AG09309 (cell line): ENCODE measurements at places on chromosomes 13 and 19.

DNA sequence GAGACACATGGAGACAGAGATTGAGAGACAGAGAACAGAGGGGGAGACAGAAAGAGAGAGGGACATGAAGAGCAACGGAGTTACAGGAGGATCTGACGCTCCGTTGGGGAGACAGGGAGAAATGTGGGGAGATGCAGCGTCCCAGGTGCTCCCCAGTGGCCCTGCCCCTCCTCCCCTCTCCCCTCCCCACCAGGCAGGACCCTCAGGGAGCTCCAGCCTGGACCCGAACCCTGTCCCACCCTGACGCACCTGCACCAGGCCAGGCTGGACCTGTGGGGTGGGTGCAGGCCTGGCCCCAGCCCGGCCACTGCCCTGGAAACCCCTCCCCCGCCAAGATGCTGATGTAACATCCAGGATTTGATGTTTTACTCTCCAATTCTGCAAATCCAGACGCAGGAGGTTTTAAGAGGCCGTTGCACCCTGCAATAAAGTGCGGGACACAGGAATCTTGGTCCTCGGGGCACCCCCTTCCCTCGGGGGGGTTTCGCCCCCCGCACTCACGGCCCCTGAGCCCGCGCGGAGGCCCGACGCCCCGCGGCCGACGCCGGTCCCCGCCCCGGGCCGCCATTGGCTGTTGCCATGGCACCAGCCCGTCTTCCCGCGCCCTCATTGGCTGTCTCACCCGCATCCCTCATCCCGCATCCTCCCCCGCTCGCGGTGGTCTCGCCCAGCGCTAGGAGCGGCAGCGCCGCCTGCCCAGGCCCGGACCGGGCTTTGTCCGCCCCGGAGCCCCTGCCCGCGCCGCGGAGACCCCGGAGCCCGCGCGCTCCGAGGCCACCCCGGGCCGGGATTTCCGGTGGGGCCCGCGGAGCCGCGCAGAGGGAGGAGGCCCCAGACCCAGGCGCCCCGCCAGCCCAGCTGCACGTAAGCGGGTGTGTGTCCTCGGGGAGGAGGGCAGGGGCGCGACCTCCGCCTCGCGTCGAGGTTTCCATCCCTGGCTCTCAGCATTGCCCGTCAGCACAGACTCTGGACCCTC is at the start of gene APC2:
Gene APC2 (plus strand): TSS at position 655 of the 976 bp plus-strand sequence. CDS start 2,881 bp downstream, outside the sequence.
- no peak for DNase-seq

- no peak for DNase-seq
Observed at GRCh38 chr13:101673360-101674105, 221.1 kb downstream of the ITGBL1 start.

DNA sequence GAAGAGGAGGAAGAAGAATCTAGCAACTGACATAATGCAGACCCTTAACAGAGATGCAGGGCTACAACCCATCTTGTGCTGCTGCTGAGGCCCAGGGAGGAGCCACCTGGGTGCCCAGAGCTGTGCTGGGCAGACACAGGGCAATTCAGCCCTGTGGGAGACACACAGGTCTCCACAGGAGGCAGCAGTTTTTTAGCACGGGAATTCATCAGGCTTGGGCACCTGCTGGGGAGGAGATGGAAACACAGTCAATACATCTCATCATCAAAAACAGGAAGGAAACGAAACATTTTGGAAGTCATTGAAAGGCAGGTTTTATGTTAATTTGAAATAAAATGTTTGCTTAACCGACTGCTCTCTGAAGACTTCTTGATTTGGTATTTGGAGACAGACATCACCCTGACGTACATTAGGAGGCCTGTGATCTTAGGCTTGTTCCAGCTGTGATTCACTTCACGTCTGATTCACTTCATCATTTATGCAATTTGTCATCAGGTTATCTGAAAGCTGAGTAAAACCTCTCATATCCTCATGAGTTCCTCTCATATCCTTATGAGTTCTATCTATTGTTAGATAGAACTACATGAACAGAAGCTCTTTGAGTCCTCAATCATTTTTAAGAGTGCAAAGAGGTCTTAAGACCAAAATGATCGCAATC is 77.4 kb downstream of the CYSLTR2 start:
- peak; percentile 40 for DNase-seq

DNA sequence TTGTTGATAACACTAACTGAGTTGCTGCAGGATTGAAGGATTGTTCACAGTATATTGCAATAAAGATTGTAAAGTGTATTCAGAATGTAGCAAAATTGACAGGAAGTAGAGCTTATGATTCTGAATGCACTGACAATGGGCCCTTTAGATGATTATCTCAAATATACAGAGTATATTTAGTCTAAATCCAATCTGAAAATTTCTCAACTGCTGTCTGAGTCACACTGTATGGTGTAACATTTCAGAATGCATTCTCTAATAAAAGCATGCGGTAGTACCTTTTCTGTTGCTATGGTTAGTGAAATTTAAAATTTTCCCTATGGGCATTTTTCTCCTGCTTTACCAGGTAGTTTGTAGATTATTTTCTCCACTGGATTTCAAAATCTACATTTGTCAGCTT is 365.2 kb downstream of the PCDH17 start:
- DNase-seq: no peak

DNA sequence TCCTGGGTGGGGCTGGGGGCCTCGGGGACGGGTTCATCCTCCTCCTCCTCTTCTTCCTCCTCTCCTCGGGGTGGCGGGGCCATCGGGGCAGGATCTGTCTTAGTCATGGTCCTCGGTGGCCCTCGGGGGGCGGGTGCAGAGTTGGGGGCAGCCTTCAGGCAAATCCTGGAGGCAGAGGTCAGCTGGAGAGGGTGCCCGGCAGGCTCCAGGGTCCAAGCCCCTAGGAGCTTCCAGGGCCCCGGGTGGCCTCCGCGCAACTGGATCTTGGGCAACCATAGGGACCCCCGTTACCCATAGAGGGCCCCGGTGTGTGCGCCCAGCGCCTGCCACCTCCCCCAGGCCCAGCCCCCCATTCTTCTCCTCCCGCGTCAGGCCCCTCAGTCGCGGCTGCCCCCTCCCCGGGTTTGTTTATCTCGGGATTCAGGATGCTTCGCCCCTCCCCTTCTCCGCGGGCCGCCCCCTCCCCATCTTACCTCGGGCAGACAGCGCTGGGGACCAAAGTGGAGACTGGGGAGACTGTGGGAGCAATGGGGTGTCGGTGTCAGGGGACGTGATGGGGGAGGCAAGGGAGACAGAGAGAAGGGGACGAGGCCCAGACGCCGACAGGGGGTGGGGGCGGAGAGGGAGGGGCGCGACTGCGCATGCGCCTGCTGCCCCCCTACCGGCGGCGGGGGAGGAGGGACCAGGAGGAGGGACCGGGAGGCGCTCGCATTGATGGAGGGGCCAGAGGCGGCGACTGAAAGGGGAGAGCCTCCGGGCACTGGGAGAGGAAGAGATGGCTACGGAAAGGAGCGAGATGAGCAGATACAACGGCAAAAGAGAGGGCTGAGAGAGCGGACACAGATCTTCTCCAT is at the start of gene CLIP3:
Gene CLIP3 (minus strand): TSS at position 623 of the 854 bp plus-strand sequence. CDS start 516 bp downstream, at position 107.
- DNase-seq: no peak

DNA sequence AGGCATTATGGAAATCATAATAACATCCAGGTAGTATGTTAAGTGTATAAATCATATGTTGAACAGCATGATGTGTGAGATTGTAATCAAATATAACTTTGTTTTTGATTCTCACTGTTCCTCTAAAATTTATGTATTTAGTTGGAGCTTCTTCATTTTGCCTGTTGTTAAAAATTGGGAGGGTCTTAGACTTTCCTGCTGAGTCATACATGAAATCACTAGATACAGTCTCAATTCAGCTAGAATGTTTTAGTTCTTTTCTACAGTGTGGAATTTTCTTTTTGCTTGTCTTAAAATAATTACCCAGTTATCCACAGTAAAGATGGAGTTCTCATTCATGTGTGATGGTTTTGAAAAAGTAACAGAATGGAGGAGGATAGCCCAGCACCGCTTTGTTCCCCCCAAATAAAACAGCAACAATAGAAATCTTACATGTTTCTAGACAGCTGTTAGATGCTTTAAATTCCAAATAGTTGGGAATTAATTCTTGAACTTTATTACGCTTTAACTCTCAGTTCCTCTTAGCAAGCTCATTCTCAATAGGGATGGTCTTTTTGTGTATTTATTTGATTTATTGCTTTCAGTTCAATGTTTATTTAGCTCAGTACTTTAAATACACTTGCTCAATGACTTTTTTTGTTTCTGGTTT is 109.5 kb downstream of the PDS5B start:
- DNase-seq: no peak

GRCh38 chr19:19670070-19670551 is 1.5 kb downstream of the ZNF101 start:
- no peak for DNase-seq
